AG20443 (cell line): ENCODE measurements at places on chromosomes 3 and 15.

DNA sequence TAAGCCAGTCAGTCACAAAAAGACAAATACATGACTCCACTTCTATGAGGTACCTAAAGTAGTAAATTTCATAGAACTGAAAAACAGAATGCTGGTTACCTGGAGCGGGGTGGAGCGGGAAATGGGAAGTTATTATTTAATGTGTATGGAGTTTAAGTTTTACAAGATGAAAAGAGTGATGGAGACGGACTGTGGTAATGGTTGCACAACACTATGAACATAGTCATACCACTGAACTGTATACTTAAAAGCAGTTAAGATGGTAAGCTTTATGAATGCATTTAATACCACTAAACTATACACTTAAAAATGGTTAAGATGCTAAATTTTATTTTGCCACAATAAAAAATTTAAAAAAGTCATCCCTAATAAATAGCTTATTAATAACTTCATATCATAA lies 23.2 kb downstream of the SFMBT1 start:
- DNase-seq, result no peak

- no peak for DNase-seq
These were observed 79.5 kb upstream of the UMPS start for GRCh38 chr3:124650798-124651197.

DNA sequence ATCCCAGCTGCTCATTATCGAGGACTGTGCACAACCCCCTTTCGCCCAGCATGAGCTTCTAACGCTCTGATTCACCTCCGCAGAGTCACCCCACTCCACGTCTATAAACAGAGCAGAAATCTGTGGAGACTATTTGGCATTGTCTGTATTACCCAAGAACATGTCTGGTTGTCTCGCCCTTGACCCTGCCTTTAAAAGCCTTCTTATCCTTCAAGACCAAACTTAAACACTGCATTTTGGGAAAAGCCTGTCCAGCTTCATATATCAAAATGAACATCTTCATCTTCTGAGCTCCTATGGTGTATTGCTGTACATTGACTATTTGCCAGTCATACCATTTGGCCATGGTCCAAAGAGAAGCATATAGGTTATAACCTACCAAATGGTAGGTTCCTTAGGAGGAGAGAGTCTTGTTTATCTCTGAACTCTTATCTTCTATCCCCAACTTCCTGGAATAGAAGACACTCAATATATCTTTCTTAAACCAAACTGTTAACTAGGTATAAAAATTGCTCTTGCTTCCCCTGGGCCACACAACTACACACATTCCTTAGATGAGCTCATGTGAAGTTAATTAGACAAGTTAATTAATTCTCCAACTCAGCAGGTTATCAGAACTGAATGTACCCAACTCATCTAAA lies 90.1 kb downstream of the FBN1 start:
- peak; percentile 80 for DNase-seq

GRCh38 chr3:87052499-87053260 lies 61.7 kb upstream of the VGLL3 start:
- DNase-seq, result no peak

GRCh38 chr3:42839616-42840015 lies 30.4 kb downstream of the ACKR2 start:
- DNase-seq, result peak; percentile 82

- no peak for DNase-seq
These were observed 154.6 kb upstream of the TLE3 start for GRCh38 chr15:70252056-70252950.

DNA sequence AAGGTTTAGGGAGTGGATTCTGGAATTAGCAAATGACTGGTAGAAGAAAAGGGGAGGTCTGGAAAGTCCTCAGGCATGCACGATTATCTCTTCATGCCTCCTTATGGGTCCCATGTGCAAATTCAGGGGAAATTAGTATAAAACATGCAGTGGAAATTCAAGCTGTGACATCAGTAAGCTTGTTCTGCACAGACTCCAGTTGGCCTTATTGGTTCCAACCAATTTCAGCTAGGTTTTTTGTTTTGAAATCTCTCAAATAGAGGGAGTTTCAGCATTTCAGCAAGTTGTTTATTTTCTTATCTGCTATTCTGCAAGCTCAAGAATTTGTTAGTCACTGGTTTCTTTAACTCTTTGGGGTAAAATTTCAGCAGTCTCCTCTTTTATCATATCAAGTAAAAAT lies 774 bp upstream of the TMCO5A start:
- peak; percentile 27 for DNase-seq

GRCh38 chr15:94298364-94298763 lies 67.0 kb downstream of the MCTP2 start:
- no peak for DNase-seq
